ENCODE measurements at places on chromosomes 16 and 17. TPM values are rescaled to one million over a fixed set of nuclear protein-coding genes. Genes with fewer than 3 reads are reported as not detected.

The DNAJA2 gene
- total RNA-seq: 47.8 TPM

DNA sequence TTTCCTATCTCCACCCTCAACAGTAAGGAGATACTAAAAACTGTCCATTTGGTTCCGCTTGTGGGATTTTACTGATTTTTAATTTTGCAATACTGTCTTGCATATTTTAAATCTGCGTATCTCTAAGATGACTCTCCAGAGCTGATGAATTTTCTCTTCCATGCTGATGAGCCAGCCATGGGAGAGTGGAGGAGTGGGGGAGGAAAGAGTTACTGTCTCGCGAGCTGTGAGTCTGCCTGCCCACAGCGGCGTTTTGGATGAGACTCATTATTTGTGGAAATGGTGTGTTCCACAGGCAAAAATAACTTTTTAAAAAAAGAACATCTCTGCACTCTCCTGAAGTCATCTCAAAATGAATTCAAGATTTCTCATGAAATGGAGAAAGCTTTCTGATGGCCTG lies 34.6 kb upstream of the MYOCD start:
- no peak for DNase-seq

DNA sequence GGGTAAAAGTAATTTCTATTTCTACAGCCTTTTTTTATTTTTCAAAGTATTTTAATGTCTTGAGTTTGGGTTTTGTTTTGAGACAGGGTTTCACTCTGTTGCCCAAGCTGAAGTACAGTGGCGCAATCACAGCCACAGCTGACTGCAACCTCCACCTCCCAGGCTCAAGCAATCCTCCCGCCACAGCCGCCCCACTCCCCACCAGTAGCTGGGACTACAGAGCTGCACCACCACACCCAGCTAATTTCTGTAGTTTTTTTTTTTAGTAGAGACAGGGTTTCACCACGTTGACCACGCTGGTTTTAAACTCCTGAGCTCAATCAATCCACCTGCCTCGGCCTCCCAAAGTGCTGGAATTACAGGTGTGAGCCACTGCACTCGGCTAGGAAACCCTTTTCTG lies 44.0 kb downstream of the TUBD1 start:
- peak; percentile 88 for DNase-seq

DNA sequence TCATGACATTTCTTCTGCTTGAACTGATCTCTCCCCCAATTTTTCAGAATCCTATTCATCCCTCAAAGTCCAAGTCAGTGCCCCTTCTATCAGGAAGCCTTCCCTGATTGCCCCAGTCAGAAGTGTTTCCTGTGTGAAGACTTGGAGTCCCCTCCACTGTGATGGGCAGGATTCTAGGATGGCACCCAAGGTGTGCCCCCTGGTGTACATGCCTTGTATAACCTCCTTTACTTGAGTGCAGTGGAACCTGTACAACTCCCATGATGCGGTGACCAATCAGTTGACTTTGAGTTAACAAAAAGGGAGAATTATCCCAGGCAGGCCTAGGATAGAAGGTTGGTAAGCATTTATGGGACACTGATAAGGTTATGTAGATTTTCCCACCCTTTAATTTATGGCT lies 23.4 kb downstream of the MYH13 start:
- DNase-seq: no peak

DNA sequence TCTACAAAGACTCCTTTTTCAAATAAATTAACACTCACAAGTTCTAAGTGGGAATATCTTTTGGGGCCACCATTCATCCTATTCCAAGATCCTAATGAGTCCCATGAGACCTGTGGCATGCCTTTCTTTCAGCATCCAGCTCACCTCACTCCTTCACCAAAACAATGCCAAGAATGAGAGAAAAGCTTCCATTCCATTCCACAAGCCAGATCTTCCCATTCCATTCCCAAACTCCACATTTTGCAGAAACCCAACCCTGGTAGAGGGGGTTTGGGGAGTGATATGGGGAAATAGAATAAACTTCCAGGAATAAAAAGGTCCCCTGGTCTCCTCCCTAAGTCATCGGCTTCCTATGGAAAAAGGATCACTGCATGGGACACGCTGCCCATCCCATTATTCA lies 392.2 kb downstream of the NPIPA8 start:
- no peak for DNase-seq

GRCh38 chr16:11105038-11105903 lies 150.7 kb downstream of the SOCS1 start:
- DNase-seq: no peak

GRCh38 chr17:17042384-17042736 lies at the start of gene MPRIP:
TSS of gene MPRIP (plus strand) at chr17:17042457. CDS start at chr17:17042849, 392 bp downstream.
- DNase-seq: no peak

GRCh38 chr16:4884972-4885874 lies 37.9 kb downstream of the UBN1 start:
- peak; percentile 60 for DNase-seq

DNA sequence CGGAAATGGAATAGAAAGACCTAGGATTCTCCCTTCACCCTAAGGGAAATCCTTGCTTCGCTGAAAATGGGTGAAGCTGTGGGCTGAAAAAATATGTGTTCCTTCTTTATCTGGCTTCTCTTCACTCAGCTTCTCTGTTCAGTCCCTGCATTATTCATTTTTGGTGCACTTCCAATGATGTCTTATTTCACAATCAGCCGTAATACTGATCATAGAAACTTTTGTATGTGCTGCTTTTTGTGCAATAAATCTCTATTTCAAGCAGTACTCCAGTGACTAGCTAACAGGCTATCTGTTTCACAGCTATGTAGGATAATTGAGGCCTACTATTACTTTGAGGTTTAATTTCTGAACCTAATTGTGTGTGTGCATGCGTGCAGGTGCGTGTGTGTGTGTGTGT lies 144.6 kb downstream of the FOXL1 start:
- DNase-seq: no peak

GRCh38 chr17:76826330-76827068 lies 41.7 kb upstream of the MGAT5B start:
- DNase-seq: no peak

- no peak for DNase-seq
These were observed 229.4 kb upstream of the CACNG5 start for GRCh38 chr17:66605541-66605940.

The ANKRD13B gene
- 11.2 TPM for total RNA-seq

GRCh38 chr17:11935734-11936406 lies 61.4 kb downstream of the ZNF18 start:
- DNase-seq: no peak

The ATP2A3 gene
- 27.5 TPM for total RNA-seq

- peak; percentile 83 for DNase-seq
These were observed 29.3 kb downstream of the TLE7 start for GRCh38 chr16:71412270-71413160.

- no peak for DNase-seq
These were observed 18.3 kb upstream of the GNA13 start for GRCh38 chr17:65074778-65075250.

The GAS2L2 gene
- not detected for total RNA-seq

DNA sequence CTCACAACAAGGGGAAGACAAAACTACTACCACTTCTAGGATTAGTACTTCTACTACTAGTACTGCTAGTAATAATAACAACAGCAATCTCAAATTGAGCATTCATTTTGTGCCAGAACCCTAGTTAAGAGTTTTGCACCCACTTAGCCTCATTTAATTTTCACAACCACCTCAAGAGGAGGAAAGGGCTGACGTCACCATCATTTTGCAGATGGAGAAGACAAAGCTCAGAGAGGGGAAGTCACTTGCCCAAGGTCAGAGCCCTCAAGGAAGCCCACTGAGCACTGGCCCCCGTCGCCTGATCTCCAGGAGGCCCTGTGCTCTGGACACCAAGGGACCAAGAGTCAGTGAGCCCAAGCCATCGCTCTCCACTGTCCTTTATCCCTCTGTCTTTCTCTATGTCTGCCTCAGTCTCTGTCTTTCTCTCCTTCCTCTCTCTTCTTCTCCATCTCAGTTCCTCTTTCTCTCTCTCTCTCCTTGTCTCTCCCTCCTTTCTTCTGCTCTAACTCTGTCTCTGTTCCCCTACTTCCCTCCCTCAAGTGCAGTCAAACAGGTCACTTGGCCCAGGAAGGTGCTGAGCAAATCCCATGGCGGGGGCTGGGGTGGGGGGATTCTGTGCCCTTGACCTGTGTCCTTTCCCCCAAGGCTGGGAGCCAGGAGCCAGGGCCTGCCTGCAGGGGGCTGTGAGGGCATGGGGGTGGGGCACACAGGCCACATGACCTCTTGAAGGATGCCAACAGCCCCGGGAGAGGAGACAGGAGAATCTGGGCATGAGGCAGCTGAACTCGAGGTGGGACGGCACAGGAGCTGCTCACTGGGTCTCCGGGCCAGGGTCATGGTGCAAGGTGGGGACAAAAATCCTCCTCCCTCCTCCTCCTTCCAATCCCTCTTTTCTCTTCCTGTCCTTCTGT lies 11.2 kb upstream of the NGFR start:
- no peak for DNase-seq

DNA sequence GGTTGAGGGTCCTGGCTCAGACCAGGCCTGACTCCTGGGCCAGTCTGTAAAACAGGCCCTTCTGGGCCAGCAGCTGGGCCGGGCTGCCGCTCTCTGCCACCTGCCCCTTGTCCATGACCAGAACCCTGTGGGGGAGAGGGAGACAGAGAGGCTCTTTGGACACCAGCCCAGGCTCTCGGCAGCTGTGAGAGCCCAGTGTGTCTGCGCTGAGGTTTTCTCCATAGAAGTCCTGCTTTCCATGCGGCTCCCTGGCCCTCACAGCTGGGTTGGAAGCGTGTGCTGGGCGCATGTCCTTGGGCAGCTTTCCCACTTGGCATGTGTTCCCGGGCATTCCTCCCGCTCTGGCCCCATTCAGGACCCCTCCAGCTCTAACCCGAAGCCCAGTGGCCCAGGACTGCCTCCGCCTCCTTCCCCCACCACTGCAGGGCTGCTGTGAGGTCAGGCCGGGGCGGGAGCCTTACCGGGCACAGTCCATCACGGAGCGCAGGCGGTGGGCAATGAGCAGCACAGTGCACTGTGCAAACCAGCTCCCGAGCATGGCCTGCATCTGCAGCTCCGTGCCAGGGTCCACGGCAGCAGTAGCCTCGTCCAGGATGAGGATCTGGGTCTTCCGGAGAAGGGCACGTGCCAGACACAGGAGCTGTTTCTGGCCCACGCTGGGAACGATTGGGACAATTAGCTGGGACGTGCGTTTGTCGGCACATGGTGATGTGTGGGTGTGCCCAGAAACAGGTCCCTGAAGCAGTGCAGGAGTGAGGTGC lies 73.0 kb downstream of the ABCC6 start:
- DNase-seq: peak; percentile 82

The KRTAP1-5 gene
- not detected for total RNA-seq

DNA sequence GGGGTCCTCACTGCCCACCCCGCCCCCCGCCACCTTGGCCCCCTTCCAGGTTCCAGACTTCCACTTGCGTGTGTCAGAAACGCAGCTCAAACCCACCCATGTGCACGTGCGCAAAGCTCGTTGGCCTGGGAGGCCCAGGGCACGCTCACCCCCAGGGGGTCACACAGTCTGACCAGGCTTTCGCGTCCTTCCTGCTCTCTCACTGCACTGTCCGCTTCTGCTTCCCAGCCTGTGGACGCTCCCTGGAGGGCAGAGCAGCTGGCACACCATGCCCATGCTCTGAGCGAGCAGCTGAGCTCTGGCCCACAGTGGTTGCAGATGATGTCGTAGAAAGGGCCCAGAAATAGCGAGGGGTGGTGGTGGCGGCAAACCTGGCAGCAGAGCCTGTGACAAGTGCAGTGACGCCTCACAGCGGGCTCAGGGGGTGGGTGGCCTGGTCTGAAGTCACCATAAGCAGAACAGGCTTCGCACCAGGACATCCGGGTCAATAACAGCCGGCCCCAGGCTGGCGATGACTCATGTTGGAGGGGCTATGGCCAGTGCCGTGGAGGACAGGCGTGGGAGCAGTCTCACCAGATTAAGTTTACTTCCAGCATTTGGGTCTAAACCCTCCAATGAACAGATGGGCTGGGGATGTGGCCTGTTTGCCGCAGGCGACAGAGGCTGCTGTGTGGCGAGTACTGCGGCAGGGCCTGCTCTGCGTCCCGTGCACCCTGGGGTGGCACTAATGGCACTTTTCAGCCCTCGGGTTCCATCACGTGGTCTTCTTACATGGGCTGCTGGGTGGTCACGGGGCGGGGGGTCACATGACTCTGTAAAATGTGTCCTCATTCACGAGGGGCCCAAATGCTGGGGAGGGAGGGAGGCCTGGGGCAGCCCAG lies 49.0 kb downstream of the NT5M start:
- peak; percentile 83 for DNase-seq

The MAP2K3 gene
- total RNA-seq: 47.7 TPM

DNA sequence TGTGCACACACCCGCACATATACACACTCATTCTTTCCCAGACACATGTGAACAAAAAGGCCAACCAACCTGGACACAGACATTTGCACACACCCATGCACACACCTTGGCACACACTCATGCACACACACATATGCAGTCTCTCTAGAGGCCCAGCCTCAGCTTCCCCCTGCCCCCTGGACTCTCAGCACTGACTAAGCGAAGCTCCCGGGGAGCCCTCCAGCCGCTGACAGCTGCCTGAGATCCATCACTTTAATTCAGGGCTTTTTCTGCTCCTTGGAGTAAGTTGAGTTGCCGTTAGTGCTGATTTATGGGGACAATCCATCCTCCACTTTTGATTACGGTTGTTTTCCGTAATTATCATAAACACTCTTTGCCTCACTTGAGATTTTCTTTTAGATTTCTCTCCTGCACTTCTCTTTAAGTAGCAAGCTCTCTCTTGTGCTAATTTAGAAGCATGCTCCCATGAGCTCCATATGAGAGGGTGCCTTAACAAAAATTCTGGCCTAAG lies 158.6 kb upstream of the CDC42EP4 start:
- no peak for DNase-seq

DNA sequence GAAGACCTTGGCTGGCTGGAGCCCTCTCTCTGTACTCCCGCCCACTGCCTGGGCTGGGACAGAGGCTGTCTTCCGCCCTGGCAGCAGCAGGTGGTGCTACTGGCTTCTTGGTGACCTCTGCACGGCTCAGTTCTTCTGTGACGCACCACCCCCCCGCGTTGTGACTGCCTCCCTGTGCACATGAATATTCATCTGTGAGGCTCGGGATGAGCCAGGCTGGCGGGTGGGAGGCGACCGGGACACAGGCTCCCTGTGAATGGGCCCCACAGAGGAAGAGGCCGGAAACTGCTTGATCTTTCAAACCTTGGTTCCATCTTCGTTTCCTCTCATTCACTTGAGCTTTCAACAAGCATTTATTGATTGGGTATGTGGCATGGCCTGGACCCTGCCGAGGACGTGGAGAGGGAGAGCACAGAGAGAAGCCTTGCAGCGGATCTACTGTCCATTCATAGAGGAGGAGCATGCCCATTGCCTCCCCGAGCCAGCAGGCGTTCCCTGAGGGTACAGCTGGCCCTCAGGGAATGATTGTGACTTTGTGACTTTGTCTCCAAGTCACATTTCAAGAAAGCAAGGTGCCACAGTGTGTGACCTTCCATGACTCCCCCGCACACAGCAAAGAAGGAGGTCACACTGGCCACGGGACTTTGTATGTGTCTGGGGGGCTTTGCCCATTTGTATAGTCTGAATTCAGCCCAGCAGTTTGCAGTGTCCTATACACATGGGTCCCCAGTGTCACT lies 45.0 kb downstream of the B9D1 start:
- peak; percentile 92 for DNase-seq

DNA sequence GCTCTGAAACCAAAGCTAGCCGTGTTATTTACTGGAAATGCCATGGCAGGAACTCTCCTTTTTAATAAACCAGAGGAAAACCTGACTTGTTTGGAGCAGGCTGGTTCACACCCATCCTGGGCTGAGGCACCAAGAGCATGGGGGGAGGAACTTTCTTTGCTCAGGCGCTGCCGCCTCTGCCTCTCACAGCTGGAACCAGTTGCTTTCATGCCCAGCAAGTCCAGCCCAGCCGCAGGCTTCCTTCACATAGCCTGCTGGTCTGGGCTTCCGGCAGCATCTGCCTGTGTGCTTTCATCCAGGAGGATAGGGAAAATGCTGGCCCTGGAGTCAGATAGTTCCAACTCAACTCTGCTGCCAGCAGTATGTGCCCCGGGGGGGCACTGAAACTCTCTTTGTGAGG lies 88.1 kb upstream of the ASIC2 start:
- no peak for DNase-seq
